NCI-H1417 (cell line): ENCODE measurements at places on chromosomes 1 and 21.

DNA sequence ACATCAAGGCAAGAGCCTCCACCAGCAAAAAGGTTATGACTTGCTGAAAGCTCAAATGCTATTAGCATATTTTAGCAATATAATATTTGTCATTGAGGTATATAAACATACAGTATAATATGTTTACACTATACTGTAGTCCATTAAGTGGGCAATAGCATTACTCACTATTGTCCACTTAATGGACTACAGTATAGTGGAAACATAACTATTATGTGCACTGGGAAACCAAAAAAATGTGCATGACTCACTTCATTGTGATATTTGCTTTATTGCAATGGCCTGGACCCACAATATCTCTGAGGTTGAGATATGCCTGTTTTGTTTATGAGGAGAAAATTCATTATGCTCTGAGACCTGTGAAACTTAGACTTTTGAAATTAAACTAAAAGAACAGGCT, 300.0 kb downstream of the BARHL2 start:
- DNase-seq = no peak

GRCh38 chr1:80083892-80084291, 1077.4 kb upstream of the ADGRL4 start:
- DNase-seq = no peak

GRCh38 chr1:94679332-94680038, 137.9 kb upstream of the F3 start:
- no peak for DNase-seq

- DNase-seq = no peak
Observed at GRCh38 chr1:22831729-22832413, 121.2 kb downstream of the EPHB2 start.

DNA sequence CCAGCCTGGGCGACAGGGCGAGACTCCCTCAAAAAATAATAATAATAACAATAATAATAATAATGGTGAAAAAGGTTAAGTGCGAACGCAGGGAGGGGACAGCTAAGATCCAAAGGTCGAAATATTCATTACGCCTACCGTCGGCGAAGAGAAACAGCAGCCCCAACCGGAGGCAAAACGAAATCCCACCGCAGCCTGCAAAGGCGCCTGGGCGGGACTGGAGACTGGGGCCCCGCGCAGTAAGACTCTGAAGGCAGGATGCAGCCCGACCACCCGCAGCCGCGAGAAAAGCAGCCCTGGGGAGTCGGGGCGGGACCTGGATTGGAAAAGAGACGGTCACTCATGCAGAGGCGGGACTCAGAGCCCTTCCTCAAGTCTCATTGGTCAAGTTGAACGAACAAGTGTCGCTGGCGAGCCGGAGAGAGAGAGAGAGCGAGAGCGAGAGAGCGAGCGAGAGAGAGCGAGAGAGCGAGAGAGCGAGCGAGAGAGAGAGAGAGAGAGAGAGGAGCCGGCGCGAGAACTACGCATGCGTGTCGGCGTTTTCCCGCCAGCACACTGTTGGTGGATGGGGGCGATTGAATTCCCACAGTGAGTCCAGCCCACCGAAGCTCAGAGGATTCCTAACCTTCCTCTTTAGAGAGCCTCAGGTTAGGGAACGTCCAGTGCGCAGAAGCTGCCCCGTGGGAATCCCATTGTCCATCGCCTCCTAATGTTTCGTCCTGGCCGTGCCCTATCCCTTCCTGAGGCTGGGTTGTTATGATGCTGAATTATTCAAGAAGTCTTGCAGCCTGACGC, 10.7 kb downstream of the ENTREP3 start:
- peak; percentile 99 for DNase-seq

DNA sequence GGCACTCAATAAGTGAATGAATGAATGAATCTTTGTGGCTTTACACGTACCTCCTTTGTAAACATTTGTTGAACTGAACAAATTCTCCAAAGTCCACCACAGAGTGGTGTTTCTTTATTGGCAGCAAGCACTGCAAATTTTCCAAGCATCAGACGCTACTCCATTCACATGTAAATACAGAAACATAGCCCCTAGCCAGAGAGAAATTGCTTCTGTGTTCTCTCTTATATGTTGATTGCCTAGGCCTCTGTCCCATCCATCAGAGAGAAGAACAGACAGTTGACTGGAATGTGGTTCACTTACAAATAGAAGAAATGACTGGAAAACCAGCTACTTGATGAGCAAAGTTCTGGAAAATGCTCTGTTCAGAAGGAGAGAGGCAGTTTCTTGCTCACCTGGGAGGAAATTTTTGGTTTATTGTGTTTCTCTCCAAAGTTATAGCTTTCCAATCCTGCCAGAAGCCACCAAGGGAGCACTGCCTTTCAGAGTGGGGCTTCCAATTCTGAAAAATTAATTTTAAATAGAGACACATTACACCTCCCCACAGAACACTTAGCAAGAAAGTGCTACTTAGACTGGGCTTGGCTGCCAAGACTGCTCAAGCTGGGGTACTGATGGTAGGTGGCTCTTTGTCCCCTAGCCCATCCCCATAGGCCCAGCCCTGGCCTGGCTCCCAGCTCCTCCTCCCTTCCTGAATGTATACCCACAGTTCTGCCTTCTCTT, 18.1 kb upstream of the KIRREL1 start:
- no peak for DNase-seq

DNA sequence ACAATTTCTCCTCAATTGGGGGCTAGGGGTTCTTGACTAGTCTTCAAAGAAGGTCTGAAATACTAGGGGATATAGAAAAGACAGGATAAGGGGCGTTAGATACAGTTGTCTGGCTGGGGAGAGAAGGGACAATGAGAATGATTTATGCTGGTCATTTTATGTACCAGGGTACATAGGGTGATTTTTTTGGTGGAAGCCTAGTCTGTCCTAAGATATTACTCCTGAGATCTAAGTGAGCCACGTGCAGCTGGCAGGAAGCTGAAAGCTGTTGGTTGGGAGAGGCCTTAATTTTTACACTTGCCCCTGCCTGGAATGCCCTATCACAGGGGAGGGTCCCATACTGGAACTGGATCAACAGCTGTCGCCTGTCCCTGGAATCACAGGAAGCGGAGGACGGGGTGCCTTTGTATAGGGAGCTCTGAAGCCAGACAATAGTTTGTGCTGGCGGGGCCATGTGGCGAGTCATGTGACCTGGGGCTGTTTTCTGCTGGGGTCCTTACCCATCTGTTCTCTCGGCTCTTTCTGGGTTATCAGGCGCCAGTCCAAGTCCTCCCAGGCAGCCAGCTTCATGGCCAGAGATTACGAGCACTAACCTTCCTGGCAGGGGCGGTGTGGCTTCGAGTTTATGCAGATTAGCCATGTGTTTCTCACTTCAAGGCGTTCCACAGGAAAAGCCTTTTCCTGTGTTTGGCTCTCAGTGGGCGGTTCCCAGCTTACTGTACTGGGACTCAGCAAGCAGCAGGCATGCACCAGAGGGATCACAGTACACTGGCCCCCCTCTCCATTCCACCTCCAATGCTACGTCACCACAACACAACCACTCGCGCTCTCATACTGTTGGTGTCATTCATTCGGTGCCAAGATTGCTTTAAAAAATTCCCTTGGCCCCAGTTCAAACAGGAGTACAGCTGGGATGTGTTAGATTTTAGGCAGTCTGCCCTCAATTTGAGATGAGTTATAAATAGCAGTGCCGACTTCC, 27.5 kb downstream of the ARID1A start:
- peak; percentile 88 for DNase-seq

GRCh38 chr1:213858581-213858980, 129.2 kb upstream of the PROX1 start:
- DNase-seq = no peak

- DNase-seq = no peak
Observed at GRCh38 chr1:22539510-22540118, 23.7 kb upstream of the EPHA8 start.

GRCh38 chr1:36384542-36385409, 948 bp downstream of the STK40 start:
- DNase-seq = peak; percentile 66

GRCh38 chr1:19350566-19350965, 38.4 kb downstream of the SLC66A1 start:
- DNase-seq = no peak

GRCh38 chr1:23524716-23525401, 6.2 kb downstream of the E2F2 start:
- peak; percentile 85 for DNase-seq

DNA sequence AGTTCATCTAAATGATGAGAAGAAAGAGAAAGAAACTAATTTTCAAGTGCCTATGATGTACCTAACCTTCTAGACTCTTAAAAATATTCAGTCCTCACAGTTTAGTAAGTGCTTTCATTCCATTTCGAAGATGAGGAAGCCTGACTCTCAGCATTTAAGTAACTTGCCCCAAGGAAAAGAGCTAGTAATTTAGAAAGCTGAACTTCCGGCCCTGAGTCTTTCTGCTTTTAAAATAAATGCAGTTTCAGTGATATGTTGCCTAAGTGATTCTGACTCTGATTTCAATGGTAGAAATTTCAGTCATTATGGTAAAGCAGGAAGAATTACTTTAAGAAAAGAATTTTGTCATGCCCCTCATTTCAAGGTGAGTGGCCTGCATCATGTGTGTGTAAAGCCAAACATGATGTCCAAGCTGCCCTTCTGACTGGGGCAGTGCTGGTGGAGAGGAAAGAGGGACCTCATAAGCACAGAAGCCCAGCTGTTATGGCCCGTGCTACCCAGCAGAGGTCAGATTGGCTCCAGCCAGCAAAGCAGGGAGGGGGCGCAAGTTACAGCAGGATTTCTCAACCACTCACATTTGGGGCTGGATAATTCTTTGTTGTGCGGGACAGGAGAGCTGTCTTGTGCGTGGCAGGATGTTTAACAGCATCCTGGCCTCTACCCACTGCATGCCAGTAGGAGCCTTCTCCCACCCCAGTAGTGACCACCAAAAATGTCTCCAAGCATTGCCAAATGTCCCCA, 10.7 kb downstream of the ATP1A4 start:
- peak; percentile 44 for DNase-seq

- DNase-seq = no peak
Observed at GRCh38 chr21:45260191-45260825, 27.4 kb downstream of the POFUT2 start.

GRCh38 chr1:239675735-239676134, 289.4 kb downstream of the CHRM3 start:
- no peak for DNase-seq

- no peak for DNase-seq
Observed at GRCh38 chr1:23169727-23170335, 1.2 kb upstream of the LUZP1 start.

DNA sequence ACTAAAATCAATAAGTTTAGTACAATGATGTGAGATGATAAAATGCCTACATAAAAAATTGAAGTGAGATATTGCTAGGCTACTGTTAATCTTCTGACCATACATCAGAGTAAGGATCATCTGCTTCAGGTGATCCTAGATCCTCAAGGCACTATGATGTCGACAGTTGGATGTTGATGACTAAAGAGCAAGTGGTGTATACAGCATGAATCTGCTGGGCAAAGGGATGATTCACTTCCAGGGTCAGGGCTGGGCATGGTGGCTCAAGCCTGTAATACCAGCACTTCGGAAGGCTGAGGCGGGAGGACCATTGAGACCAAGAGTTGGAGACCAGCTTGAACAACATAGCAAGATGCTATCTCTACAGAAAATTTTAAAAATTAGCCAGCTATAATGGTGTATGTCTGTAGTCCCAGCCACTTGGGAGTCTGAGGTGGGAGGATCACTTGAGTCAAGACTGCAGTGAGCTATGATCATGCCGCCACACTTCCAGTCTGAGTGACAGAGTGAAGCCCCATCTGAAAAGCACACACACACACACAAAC, 24.6 kb downstream of the NUF2 start:
- DNase-seq = no peak

- peak; percentile 48 for DNase-seq
Observed at GRCh38 chr1:86507935-86508582, 38.8 kb upstream of the CLCA4 start.

GRCh38 chr1:38613996-38614395, 245.6 kb downstream of the RRAGC start:
- peak; percentile 73 for DNase-seq

DNA sequence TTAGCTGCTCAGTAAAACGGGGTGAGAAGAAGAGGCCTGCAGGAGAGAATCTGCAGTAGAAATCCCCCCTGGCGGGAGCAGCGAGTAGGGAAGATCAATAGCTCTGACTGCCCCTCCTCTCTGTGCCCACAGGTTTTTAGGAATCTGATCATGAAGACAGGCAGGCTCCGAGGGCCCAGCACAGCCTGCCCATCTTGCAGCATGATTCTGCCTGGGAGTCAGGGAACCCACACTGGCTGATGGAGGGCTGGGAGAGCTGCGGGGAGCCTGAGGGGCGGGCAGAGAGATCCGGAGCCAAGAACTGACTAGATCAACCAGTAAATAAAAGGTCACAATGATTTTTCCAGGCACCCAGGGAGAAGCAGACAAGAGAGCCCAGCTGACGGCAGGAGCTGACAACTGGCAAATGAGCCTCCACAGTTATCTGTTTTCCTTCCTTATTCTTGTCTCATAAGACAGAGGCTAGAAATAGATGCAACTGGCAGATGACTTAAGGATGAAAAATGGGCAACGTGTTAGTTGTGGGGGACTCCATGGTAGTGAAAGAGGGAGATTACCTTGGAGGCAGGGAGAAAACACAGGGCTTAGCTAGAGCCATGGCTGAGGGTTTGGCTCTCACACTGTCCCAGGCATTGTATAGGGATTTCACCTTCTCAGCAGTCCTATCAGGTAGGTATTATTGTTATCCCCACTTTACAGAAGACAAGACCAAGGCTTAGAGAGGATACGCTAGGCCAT, 116.2 kb downstream of the PLXNA2 start:
- DNase-seq = peak; percentile 47

DNA sequence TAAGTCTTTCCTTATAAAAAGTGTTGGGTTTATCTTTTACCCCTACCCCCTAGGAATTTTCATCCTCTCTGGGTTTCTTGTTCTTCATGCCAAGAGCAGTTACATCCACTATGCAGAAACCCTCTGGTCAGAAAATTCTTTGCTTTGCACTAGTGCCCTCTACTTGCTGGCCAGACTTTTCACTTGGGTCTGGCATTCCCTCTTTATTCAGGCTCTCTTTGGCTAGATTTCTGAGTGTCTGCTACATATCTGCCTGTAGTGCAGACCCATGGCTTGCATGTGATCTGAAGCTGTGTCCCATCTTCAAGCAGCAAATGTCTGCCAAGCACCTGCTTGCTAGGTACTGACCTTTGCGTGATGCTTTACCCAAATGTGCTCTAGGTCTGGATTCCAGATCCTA, 237.0 kb downstream of the GPATCH2 start:
- DNase-seq = no peak

DNA sequence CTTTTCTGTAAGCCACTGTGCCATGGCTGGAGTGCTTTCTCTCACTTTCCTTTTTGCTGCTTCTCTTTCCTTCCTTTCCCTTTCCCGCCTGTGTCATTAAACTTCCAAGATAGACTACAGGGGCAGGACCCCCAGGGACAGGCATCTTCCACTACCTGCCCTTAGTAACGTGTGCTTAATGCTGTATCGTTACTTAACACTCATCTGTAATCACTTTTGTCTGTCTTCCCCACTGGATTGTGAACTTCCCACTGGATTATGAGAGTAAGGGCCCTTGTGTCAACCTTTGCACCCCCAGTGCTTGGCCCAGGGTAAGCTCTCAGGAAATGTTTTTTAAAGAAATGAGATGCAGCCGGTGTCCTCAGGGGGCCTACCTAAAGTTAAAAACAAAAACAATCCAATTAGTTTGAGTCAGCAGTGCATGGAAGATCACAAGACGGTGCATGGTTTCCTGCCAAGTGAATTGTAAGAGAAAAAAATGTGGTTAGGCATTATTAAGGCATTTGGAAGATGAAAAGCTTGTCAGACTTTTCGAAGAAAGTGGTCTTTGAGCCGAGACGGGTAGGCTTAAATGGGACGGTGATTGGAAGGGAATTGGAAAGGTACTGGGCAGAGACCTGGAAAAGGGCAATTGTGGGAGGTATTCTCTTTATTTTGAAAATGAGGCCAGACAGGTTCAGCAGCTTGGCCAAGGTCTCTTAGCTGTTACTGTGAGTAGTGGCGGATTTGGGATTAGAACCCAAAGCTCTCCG, 958 bp downstream of the LYPLAL1 start:
- DNase-seq = no peak
